ENCODE measurements at places on chromosomes 12 and 14.

- no peak for DNase-seq
Measured at GRCh38 chr14:61631045-61631687, 64.1 kb upstream of the HIF1A start.

- no peak for DNase-seq
Measured at GRCh38 chr12:95147866-95148265, 69.4 kb downstream of the FGD6 start.

GRCh38 chr12:44716711-44717110 is 159.4 kb downstream of the NELL2 start:
- no peak for DNase-seq

- DNase-seq: no peak
Measured at GRCh38 chr12:41963398-41963797, 181.3 kb downstream of the GXYLT1 start.

- DNase-seq: no peak
Measured at GRCh38 chr12:16919551-16919950, 313.6 kb upstream of the LMO3 start.

- no peak for DNase-seq
Measured at GRCh38 chr12:80217011-80217535, 117.7 kb downstream of the OTOGL start.

- DNase-seq: no peak
Measured at GRCh38 chr12:47318963-47319362, 239.2 kb upstream of the AMIGO2 start.
